ENCODE measurements at places on chromosomes 6 and 20. TPM values are rescaled to one million over a fixed set of nuclear protein-coding genes. Genes with fewer than 3 reads are reported as not detected.

DNA sequence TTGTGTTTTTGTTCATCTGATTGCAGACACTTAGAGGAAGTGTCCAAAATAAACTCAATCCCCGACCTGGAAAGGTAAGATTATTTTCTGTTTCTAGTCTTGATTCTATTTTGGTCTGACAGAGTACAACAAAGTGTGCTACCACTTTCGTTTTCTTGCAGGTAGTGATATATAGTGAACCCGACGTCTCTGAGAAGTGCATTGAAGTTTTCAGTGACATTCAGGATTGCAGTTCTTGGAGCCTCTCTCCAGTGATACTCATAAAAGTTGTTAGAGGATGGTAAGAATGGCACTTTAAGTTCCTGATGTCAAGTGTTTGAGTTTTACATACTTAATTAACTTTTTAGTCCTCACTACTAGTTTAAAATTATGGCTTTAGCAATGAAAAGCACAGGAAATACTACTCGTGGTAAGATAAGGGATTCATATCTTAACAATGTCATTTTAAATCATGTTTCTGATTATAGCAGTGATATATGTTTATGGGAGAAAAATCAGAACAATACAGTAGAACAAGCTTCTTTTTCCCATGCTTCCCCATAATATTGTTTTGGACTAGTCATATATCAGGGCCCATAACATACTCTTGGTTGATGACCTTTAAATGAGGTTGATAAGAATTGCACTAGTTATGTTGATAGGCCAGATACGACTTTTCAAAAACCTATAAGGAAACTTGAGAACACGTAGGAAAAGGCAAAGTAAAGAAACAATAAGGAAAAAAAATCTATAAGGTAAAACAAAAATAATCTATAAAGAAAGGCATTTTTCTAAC is 104.0 kb downstream of the RTN4IP1 start:
- ATAC-seq: peak; percentile 15

SNX3 gene
- total RNA-seq: 107 TPM

DNA sequence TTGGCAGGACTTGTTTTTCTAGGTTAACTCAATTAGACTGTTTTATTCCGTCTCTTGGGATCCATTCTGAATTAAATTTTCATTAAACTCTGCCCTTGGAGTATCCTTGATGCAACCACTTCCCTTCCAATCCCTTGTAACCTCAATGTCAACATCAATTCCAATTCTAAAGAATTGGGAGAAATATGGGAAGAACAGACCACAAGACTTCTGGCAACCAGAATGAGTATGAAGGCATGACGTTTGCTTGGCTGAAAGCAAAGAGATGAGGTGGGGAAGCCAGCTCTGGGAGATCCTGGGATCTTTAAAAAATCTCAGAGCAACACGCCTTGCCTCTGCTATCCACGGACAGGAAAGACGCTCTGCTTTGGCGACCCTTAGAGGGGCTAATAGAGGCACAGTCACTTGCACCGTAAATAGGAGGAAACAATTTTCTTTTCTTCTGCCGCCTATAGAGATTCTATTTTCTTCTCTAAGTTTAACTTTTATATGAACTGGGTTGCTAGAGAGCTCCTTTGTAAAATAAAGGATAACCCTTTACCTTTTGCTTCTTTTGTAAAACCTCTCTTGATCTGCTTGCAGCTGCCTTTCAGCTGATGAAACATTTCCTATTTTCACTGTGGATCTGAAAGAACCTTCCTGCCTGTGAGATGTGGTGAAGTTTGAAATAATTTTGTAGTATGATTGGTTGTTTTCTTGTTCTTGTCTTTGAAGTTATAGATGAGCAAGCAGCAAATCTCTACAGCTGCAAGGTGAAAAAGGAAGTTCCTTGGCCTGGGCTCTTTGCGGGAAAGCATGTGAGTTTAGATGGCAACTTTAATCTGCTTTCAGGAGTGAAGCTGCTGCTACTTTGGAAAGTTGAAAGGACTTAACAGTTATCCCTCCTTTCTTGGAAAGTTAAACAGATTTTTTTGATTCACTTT is at the start of gene ASIP:
TSS of gene ASIP (plus strand) at position 731 of the 923 bp plus-strand sequence. CDS start 18,952 bp downstream, outside the sequence.
- ATAC-seq: no peak

LRRC73 gene
- 0.20 TPM for total RNA-seq

DNA sequence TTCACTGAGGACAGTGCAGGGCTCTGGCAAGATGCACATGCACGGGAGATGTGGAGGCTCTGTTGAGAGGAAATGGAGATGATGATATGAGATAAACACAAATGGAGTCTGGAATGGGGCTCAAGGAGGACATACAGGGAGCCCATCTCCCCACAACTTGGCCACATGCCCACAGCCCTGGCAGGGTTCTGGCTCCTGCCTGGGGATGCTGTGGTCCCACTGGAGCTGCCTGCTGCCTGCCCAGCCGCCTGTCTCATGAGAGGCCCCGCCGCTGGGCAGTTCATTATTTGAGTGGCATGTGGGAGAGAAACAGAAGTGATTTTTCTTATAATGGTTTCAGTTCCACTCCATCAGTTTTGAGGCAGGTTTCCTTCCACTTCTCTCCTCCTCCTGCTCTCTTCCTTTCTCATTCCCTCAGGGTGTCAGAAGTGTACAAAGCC is 133.6 kb upstream of the TRAF3IP2 start:
- ATAC-seq: no peak

GRCh38 chr6:36963451-36964290 is 9.1 kb downstream of the PI16 start:
- peak; percentile 27 for ATAC-seq

DNA sequence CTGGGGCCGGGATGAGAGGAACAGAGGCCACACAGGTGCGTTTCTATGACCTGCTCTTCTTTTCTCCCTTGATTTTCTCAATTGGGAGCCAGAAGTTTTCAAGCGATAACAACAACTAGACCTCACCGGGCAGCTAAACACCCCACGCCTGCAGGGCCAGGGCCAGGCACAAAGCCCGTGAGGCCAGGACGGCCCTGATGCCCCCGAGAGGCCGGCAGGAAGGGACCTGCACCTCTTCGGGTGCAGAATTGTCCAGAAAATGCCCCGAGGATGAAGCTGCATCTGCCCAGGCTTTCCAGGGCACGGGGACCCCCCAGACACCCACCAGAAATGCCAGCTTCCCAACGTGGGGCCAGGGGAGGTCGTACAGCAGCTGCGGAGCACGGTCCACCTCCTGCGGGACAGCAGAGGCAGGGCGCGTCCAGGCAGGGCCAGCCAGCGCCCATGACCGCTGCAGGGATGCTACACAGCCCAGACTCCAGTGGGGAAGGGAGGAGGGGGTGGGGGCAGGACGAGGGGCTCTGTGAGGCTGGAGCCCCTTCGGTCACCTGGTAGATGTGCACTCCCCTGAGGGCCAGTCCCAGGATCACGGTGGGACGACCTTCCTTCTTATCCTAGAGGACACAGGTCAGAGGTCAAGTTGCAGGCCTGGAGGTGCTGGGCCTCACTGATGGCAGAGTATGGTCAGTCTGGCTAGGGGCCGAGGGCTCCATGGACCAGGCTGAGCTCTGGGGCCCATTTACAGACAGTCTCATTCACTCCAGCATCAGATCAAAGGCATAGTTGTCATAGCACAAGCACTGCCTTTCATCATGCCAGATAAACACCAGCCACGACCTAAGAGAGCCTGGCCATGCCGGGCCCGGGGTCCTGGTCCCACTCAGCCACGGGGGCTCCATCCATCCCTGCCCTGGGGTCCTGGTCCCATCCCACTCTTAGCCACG is 16.4 kb downstream of the FRMD1 start:
- ATAC-seq: no peak

ZNF391 gene
- total RNA-seq: 1.4 TPM

DNA sequence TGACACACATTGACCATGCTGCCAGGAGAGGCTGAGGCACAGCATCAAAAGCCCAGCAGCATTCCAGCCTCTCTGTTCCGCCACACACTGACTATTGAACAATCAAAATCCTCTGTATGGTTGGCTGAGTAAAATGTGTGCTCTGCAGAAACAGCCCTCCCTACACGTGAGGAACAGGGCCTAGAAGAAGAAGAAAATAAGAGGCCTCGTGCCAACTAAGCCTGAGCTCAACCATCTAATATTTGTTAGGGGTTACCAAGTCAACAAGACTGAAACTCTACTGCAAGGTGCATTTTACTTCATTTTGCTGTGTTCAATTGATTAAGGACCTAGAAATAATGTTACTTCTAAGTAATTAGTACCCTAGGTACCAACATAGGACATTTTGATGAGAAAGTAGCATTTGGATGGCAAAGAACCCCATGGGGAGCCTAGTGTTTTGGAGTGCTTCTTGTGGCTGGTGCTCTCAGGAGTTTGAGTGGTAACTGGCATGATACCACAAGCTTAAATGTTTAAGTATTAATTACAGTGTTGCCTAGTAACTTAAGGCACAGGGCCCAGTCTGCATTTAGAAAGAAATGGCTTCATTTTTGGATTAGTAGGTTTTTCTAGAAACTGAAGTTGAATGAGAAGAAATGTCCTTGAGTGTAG is 146.6 kb upstream of the PLN start:
- no peak for ATAC-seq

TNNC2 gene
- not detected for total RNA-seq

MUC22 gene
- 0.88 TPM for total RNA-seq

TRIM15 gene
- not detected for total RNA-seq

- ATAC-seq: no peak
Observed at GRCh38 chr6:162371121-162371520, 356.4 kb downstream of the PRKN start.

- ATAC-seq: no peak
Observed at GRCh38 chr6:41226752-41227151, 1.4 kb upstream of the TREML4 start.

DNA sequence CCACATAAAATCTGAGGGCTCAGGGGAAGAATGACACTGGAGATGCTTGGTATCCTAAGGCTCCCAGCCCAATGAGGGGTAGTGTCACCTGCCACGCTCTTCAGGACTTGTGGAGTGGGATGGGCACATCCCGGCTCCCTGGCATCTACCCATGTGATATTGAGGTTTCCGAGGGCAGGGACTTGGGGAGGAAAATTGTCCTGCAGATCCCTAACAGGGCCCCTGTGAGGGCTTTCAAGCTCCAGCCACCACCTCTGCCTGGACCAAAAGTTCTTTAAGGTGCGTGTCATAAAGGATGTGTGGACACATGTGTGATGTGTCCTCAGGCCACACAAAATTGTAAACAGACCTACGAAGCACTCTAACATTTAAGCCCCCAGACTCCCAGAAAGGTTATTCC is 2.5 kb downstream of the SCML4 start:
- no peak for ATAC-seq

GRCh38 chr6:163756079-163756478 is 341.6 kb downstream of the QKI start:
- no peak for ATAC-seq

- no peak for ATAC-seq
Observed at GRCh38 chr6:43821101-43821886, 51.3 kb downstream of the VEGFA start.

DNA sequence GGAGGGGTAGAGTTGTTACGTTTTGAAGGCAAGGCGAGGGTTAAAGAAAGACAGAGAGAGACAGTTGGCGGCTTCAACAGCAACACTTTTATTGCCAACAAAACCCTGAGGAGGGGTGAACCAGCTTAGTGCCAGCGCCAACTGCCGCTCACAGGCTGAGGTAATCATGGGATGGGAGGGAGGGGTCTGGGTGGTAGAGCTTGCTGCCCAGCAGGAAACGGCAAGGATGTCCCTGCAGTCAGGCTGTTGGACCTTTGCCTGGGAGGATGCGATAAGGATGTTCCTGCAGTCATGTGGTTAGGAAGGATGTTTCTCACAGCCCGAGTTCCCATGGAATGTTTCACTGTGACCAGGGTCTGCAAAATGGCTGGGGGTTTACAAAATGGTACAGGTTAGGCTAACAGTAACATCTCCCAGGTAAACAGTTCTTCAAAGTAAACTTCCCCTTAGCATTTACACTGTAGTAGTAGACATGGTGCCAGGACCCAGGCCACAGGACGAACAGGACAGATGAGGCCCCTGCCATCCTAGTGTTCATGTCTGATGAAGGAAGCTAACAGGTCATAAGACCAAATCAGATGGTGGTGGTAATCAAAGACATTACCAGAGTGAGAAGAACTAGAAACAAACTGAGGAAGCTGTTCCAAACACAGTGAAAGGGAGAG is 647.3 kb upstream of the DEFB115 start:
- ATAC-seq: no peak

DNA sequence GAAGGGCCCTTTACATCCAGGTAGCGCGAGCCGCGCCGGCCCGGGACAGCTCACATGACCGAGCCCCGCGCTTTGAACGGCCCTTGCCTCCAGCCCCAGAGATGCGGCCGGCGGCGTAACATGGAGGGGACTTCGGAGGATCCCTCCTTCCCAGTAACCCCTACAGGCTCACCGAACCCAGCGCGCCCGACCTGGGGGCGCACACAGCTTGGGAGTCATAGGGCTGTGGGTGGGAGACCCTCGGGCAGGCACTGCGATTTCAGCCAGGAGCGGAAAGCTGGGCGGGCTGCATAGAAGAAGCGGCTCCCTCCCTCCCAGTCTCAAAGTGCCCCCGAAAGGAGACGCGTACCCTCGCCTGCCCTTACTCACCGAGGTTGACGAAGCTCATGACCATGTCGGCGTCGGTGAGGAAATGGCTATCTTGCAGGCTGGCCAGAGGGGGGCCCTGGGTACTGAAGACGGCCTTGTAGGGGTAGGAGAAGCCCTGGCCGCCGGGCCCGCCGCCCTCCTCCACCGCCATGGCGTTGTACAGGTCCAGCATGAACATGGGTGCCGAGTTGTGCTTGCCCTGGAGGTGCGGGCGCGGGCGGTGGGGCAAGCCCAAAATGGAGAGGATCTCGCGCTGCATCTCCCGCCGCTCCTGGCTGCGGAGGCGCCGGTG is 975 bp downstream of the BMP7 start:
- peak; percentile 7 for ATAC-seq

GRCh38 chr20:36461600-36462439 is 79.5 kb upstream of the MYL9 start:
- peak; percentile 0 for ATAC-seq

TMEM244 gene
- total RNA-seq: not detected

GRCh38 chr20:51424270-51425117 is 118.0 kb downstream of the NFATC2 start:
- peak; percentile 16 for ATAC-seq

TMEM200A gene
- 0.16 TPM for total RNA-seq

DNA sequence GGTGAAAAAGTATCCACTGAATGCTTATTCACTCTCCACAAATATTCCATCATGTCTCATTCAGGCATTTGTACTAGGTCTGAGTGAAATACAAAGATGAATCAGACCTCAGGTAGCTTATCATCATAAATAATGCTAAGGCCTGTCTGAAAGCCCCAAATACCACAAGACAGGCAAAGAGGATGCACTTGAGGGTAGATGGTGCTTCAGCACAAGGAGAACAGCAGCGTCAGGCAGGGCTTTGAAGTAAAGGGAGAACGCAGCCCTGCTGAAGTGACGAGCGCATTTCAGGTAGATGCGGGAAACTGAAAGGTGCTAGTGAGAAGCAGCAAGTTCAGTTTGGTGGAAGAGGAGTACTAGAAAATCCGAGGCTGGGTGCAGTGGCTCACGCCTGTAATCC is 38.7 kb downstream of the MAP3K5 start:
- no peak for ATAC-seq
